C1 segment of cervical spinal cord (tissue), 14 donors: ENCODE measurements at places on chromosomes 12 and 14.

DNA sequence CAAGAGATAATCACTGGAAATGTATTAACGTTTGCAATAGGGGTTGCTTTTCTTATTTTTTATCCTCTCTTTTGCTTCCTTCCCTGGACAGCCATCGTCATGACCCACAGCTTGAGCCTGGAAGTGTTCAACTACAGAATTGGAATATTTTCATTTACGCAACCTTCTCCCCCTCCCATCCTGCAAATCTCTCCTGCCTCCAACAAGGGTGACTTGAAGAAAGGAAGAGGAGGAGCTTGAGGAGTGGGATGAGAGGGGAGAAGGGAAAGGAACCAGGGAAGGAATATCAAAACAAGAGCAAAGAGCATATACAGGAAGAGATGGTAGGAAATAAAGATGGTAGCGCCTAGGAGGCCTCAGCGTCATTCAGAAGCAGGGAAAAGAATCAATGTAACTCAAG lies 1.6 kb upstream of the MANSC4 start:
- no peak for DNase-seq

DNA sequence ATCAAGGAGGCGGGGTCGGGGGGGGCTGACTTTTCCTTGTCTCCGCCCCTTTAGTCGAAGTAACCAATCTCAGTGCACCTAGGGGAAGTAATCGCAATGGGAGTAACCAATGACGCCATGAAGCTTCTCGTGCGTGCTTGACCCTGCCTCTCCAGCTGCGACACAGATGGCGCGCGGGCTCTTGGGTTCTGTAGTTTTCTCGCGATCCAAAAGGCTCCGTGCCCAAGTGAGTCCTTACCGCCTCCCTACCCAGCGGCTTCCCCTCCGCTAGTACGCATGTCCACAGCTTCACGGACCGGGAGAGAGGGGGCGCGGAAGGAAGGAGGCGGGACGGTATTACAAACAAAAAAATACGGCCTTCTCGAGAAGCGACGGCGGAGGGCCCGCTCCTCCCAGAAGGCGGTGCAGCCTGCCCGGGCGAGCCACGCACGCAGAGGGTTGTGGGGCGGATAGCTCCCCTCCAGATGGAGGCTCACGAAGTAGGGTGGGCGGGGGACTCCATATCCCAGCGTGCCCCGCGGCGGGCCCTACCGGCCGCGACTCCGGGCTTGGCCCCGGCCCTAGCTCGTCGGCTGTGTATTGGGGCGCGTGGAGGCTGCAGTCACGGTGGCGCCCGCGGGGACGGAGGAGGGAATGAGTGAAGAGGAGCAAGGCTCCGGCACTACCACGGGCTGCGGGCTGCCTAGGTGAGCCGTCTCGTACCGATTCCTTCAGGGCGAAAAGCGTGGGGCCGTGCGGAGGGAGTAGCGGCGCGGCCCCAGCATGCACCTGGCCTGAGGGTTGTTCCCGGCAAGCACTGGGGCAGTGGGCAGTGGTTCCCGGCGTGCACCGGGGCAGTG lies at the start of gene TARBP2:
TARBP2 (plus strand) TSS at position 508 of the 839 bp plus-strand sequence; CDS start at position 634, 126 bp downstream.
- DNase-seq = peak; percentile 100

DNA sequence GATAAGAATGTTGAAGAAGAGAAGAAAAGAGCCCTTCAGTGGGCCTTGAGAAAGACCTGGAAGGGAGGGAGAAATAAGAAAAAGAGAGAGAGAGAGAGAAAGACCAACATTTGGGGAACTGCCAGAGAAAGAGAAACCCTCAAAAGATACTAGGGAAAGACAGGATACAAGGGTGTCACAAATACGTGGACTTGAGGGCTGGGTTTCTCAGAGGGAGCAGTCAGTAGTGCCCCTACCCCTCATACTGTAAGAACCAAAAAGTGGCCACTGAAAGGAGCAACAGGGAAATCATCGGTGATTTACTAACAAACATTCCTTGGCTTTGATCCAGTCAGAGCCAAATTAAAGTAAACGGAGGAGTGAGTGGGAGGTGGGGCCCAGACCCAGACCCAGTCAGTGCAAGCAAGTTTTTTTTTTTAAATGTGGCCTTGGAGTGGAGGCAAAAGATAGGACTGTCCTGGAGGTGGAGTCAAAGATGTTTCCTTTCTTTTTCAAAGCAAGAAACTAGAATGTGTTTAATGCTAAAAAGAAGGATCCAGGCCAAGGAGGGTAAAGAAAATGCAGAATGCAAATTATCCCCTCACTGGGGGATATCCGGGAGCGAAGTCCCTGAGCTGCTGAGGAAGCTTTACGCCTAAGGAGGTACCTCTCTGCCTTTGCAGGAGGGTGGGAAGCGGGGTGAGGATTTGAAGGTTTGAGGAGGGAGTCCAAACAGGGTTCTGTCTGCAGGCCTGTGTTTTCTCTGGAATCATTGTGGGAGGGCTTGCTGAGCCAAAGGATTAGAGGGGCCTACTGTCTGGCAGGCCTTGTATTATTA lies 143.5 kb upstream of the AMIGO2 start:
- DNase-seq = no peak

- no peak for DNase-seq
Observed at GRCh38 chr12:107622001-107622400, 63.6 kb upstream of the PWP1 start.

- no peak for DNase-seq
Observed at GRCh38 chr14:67646131-67646530, 26.4 kb downstream of the ARG2 start.

- DNase-seq = no peak
Observed at GRCh38 chr14:72463291-72463866, 430.5 kb downstream of the DPF3 start.

DNA sequence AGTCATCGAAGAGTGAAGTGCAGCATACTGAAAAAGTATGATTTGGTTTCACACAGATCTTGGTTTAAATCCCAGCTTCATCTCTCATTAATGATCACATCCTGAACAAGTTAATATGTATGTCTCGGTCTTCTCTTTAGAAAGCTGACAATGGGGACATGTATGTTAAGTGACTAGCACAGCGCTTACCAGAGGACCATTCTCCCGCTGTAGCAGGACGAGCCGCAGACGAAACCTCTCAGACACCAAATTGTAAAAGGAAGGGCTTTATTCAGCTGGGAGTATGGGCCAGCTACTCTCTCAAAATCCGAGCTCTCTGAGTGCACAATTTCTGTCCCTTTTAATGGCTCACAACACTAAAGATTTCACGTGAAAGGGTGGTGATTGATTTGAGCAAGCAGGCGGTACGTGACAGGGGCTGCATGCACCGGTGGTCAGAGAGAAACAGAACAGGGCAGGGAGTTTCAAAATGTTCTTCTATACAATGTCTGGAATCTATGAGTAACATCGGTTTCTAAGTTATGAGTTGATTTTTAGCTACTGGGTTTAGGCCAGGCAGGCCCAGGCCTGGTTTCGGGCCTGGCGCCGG lies 682.4 kb downstream of the DIO2 start:
- no peak for DNase-seq

DNA sequence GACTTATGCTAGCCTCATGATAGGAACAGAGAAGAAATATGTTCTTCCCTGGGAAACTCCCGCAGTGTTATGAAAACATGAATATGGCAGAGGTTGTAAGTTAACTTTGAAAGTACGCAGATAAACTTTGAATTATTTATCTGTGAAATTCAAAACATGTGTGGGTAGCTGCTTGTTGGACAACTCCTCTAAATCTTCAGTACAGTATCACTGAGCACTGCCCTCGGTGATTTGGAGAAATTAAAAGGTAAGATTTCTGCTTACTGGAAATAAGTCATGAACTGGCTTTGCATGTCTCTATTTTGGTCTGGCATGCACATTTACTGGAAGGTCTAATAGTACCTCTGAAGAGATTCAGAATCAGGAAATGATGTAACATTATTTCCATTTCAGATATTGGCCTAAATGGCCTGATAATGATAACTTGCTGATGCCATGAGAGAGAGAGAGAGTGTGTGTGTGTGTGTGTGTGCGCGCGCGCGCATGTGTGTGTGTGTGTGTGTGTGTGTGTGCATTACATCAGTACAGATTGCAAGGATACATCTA lies 1441.9 kb upstream of the FLRT2 start:
- DNase-seq = no peak

DNA sequence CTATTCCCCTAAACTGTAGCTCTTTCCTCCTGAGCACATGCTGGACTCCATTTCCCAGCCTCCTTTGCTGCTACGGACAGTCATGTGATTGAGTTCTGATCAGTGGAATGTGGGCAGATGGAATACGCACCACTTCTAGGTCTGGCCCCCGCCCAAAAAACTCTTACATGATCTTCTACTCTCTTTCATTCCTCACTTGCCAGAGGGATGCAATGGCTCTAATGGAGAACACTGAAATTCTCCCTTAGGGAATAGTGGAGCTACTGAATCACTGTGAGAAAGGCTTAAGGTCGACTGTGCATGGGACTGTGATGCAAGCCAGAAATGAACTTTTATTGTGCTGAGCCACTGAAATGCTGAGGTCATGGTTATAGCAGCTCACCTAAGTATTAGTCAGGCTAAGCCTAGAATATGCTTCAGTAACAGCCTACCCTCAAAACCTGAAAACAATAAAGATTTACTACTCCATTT lies 13.0 kb upstream of the TMED2 start:
- no peak for DNase-seq

DNA sequence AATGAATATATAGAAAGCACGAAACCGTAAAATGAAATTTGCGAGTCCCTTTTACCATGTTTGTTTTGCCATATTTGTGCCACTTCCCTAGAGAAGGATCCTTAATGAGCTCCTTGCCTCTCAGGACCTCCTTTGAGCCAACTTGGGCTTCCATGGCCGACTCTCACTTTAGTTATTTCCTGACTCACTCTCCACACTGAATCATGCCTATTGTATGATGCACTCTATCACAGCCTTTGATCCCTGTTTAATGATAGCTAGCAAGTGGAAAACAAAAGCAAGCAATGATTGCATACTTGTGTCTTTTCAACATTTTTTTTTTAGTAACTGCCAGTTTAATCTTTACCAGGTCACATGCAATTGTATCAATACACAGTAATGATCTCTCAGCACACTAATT lies 153.2 kb downstream of the CCER1 start:
- DNase-seq = no peak
